ENCODE measurements at places on chromosomes 3 and 15.

DNA sequence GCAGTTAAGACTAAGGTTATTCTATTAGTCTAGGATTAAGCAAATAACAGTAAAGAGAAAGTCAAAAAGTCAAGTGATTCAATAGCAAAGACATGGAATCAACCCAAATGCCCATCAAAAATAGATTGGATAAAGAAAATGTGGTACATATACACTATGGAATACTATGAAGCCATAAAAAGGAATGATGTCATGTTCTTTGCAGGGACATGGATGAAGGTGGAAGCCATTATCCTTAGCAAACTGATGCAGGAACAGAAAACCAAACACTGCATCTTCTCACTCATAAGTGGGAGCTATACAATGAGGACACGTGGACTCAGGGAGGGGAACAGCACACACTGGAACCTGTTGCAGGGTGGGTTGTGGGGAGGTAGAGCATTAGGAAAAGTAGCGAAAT, 29.0 kb downstream of the UNC13C start:
- DNase-seq = no peak

GRCh38 chr15:100947760-100948429, 28.7 kb downstream of the LRRK1 start:
- DNase-seq = no peak

- no peak for DNase-seq
These were observed 57.9 kb upstream of the UBE2E1 start for GRCh38 chr3:23747841-23748240.

- no peak for DNase-seq
These were observed 4.5 kb downstream of the CHRD start for GRCh38 chr3:184384342-184384741.

DNA sequence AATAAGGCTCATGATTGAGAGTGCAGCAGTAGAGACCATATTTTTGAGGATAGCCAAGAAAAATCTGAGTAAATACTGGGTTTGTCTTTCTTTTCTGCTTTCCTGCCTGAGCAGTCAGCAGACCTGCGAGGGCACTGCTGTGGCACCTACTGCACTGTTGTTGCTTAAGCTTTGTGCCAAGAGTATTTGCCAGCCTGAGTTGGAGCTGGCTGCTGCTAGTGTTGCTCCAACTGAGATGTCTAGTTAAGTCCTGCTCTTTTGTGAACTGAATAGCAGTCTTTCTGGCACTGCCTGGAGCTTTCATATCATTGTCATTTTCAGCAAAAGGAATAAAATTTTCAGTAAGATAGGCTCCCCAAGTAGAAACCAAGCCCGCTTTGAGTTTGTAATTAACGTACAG, 214.5 kb upstream of the P2RY1 start:
- no peak for DNase-seq

DNA sequence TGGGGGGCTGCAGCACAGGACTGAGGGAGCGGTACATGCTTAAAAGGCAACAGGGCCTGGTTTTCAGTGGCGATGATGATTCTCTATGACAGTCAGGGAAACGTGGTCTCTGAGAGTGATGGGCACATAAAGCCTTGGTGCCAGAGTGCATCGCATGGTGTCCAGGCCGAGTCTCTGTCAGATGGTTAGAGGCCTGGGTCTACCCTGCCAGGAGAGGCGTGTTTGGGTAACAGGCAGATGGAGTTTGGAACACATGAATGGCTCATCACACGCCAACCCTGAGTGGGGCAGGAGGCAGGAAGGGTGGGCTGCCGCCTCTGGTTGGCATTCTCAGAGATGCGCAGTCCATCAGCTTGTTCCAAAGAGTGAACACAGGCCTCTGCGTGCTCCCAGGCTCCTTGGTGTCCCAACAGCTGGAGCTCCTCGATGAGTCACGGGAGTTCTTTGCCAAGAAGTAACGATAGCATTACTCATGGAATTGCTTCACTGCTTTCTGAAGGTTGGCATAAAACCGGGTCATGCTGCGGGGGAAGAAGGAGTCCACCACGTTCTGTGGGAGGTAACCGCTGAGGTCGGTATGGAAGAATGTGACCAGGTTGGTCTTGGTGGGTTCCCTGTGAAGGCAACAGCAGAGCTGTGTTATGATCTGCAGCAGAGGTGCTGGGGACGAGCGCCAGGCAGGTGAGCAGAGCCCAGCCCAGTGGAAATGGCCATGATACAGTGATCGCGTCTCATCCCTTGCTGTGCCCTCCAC, 11.0 kb downstream of the STARD5 start:
- peak; percentile 99 for DNase-seq

DNA sequence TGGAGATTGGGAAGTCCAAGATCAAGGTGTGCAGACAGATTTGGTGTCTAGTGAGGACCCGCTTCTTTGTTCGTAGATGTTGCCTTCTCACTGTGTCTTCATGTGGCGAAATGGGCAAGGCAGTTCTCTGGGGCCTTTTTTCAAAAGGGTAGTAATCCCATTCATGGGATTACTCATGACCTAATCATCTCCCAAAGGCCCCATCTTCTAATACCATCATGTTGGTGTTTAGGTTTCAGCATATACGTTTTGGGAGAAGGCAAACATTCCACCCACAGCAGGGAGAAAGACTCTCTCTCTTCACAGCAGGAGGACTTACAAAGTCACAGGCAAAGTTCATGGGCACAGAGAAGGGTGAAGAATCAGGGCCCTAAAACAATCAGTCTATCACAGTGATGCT, 252.1 kb downstream of the RPLP1 start:
- DNase-seq = no peak

DNA sequence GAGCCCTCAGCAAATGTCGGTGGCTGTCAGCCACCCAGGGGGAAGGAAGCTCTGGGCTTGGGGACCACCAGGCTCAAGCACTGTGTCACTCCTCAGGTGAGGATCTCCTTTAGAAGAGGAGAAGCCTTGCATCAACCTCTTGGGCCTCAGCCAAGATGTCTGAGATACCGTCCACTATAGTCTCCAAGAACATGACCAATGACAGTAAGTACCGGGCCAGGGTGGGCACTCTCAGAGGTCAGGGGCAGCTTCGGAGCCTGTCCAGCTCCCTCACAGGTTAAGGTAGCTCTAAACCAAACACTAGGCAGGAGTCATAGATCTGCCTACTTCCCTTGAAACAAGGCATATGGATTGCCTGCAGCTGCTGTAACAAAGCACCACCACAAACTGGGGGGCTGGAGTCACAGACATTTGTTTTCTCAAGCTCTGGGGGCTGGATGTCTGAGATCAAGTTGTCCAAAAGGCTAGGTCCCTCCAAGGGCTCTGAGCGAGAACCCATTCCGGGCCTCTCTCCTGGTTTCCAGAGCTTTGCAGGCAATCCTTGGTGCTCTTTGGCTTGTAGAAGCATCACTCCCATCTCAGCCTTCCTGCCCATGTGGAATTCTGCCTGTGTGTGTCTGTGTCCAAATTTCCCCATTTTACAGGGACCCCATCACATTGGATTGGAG, 1.3 kb downstream of the CFAP100 start:
- DNase-seq = no peak

DNA sequence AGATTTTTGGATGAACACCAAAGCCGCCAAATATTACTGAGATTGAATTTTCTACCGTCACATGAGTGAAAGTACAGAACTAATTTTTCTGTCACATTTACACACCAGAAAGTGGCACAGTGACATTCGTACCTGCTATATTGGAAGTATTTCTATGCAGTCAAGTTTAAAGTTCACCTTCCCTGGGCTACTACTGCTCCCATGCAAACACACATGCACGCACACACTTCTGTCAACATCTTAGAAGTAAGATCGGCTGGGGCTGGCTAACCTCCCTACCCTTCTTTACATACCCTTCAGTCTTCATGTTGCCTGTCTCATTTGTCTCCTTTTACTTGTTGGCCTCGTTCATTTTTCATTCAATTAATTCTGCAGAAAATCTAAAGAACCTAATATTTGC, 19.0 kb upstream of the TM4SF1 start:
- DNase-seq = no peak

DNA sequence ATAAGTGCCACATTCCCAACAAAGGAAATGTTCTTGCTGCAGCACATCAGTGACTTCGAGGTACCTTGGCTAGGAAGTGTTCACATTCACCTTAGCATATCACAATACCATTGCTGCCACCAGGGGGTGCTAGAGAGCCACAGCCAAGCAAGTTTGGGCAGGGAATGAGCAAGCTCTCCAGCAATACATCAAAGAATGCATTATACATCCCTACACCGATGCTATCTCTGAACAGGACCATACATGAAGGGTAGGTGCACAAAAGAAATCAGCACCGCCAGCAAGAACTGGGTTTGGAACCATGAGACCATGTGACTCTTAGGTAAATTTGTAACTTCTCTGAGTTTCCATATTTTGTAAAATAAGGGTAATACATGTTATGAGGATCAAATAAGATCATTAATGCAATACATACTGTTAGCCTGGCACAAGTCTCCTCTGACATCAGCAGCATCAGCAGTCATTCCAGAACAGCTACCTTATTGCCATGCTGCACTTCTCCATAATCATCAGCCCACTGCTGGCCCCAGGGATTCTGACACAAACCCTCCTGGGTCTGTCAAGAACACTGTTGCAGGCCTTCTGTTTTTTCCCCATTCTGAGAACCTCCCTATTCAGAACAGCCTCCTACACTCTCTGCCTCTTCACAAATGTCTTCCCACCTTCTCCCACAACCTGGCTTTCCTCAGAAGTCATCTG, 37.5 kb downstream of the RYK start:
- DNase-seq = peak; percentile 53

- DNase-seq = no peak
These were observed 30.3 kb downstream of the TPM1 start for GRCh38 chr15:63072809-63073277.

GRCh38 chr15:101469520-101470288, 19.8 kb downstream of the PCSK6 start:
- DNase-seq = no peak

- DNase-seq = no peak
These were observed 102.2 kb downstream of the AQP9 start for GRCh38 chr15:58240191-58240932.

DNA sequence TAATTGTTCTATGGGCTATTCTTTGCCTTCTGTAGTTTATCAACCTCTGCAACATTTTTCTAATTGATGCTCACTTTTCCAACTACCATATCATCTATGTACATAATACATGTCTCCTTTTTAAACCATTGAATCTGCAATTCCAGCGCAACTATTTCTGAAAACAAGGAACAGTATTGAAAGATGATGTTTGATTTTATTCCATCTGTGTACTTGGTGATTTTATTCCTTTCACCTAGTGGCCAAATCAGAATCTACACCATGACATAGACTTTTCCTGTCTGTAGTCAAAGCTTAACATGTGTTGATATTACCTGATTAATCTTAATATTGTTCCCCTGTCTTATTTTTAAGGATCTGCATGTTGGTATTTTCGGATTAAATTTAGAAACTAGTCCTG, 13.0 kb downstream of the NKTR start:
- no peak for DNase-seq

DNA sequence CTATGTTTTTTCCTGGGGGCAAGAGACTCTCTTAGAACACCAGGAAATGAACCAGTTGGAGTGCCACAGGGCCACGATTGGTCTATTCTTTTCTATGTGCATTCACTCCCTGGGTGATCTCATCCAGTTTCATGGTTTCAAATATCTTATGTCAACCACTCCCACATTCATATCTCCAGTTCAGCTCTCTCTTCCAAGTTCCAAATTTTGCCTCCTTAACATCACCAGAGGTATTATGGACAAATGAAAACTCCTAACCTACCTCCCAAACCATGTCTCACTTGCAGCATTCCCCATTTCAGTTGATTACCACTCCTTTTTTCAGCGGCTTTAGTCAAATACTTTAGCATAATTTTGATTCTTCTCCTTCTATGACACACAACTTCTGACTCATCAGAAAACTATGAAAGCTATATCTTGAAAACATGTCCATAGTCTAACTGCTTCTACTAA, 203.1 kb upstream of the SEMA6D start:
- DNase-seq = peak; percentile 29

GRCh38 chr3:16090706-16091105, 83.8 kb upstream of the GALNT15 start:
- DNase-seq = no peak

GRCh38 chr3:184540777-184541681, 20.6 kb upstream of the EPHB3 start:
- peak; percentile 8 for DNase-seq

GRCh38 chr3:190870127-190870526, 7.6 kb upstream of the GMNC start:
- DNase-seq = no peak

DNA sequence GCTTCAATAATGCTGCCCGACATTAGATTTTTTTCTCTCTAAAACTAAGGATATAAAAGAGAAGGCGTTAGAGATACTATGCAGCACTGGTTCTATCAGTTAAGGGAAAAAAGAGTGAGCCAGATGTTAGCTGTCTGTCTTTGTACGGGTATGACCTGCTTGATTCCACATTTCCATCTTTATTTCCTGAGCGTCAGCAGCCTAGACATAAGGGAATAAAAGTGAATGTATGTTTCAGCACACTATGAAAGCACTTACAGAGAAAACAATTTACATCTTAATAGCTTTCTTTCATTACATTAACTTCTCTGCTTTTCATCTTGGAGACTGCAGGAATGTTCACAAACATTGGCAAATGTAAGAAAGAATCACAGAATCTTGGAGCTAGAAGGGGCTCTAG, 319.3 kb downstream of the CTNNB1 start:
- DNase-seq = no peak

- DNase-seq = no peak
These were observed 847 bp downstream of the WHAMM start for GRCh38 chr15:82810061-82810889.

- no peak for DNase-seq
These were observed 15.3 kb downstream of the ZXDC start for GRCh38 chr3:126460381-126460780.

DNA sequence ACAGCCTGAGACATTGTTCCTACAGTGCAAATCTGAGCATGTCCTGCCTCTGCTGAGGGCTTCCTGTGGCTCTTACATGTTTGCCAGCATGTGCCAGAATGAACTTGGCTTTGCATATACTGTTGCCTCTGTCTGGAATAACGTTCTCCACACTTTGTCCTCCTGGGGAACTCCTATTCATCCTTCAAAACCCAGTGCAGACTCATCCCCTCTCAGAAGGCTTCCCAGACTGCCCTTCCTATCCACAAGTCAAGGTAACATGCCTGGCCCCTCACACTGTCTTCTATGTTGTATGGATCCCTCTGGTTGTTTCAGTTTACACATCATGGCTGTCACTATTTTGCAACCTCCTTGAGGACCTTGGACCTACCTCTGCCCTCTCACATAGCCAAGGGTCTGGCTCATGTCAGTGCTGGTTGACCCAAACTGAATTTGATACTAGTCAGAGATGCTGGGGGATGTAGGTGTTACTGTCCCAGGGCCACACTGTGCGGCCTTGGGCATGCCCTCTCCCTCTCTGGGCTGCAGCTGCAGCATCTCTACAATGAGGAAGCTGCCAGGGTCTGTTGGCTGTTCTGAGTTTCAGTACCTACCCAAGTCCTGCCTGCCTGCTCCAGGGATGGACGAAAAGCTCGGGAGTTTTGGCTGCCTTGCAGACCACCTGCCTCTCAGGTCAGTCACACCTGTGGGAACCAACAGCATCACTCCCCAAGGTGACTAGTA, 29.0 kb upstream of the TSPAN3 start:
- no peak for DNase-seq

GRCh38 chr3:83003917-83004316, 1242.5 kb upstream of the GBE1 start:
- no peak for DNase-seq

- DNase-seq = no peak
These were observed 82.8 kb downstream of the SLCO3A1 start for GRCh38 chr15:91936182-91936775.
